ENCODE measurements at places on chromosomes 2 and 18.

- DNase-seq = no peak
Observed at GRCh38 chr18:52395146-52395852, 55.3 kb downstream of the DCC start.

DNA sequence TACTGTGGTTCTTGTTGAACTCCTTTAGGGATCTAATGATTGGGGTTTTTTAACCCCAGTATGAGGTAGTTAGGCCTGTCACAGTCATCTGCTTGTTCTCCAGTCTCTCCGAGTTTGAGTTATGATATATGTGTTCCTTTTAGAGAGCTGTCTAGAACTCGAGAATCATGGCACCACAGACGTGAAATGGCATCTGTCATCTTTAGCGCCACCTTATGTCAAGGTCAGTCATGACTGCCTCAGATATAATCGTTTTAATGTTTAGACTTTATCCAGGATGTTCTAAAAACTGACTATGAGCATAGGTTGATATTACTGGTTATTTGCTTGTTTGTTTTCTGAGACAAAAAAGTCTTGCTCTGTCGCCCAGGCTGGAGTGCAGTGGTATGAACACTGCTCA lies 112.2 kb downstream of the CEP192 start:
- no peak for DNase-seq

DNA sequence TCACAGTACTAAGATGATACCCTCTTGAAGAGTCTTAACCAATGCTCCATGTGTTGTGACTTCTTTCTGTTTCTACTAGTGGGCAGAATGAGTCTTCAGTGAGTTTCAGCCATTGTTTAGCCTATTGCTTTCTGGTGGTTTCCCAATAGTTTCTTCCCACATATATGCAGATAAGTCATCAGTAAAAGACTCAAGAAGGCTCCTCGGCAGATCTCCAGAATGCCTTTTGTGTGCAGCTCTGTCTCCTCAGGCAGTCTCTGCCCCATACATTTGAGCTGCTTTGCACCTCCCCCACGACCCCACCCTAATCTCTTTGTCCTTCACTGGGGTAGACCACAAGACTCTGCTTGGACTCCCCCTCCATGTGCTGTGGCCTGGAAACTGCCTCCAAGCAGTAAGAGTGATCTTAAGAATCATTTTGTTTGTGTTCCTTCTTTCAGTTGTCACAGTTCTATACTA lies 71.6 kb upstream of the CHRNA1 start:
- DNase-seq = no peak

DNA sequence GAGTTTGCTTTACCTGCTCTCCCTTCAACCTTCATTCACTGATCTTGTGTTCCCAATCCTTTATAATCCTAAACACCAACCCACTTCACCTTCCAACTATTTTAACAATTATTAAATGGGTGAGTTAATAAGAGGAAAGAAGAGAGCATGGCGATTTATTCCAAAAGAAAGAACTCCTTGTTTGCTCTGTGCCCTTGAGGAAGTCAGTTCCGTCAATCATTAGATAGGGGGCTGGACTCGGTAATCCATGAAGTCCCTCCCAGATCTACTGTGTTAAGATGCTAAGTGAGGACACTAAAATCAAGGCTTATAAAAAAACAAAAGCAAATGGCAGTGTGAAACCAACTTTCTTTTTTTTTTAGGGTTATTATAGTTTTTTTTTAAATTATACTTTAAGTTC lies 589.9 kb downstream of the XIRP2 start:
- no peak for DNase-seq

GRCh38 chr2:40488927-40489677 lies 37.2 kb upstream of the SLC8A1 start:
- no peak for DNase-seq

DNA sequence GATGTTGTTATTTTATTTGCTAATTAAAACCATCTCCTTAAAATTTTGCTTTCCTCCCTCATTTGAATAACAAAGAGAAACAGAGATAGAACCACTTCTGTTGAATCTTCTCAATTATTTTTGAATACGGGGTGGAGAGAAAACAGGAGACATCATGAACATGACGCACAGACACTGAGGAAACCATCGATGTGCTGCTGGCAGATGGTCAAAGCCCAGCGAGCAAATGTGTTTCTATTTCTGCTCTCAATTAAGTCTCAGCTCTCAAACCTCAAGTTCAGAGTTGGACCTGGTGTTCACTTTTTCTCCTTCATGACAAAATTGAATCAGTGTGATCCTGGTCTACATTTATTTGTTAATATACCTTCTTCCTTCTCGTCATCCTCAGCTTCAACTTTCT lies 36.1 kb upstream of the TWIST2 start:
- no peak for DNase-seq

- DNase-seq = no peak
Observed at GRCh38 chr2:102436323-102436722, 13.4 kb downstream of the IL18RAP start.

- no peak for DNase-seq
Observed at GRCh38 chr2:25824216-25824615, 54.1 kb downstream of the ASXL2 start.

DNA sequence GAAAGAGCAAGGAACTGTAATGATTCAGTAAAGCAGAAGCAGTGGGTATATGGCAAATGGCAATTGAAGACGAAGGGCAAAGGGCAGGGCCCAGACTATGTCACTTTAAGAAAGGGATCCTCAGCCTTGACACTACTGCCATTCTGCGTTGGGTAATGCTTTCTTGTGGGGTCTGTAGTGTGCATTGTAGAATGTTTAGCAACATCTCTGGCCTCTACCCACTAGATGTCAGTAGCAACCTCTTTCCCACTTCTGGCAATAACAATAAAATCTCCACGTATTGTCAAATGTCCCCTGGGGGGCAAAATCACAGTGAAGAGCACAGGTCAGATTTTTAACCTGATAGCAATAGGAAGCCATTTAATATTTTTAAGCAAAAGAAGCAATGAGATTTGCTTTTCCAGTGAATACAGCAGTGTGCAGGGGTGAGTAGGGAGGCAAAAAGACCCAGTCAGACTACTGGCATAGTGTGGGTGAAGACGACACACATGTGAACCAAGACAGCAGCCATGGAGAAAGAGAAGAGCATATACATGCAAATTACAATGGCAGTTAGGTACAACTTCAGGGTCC lies 209.5 kb downstream of the DYM start:
- DNase-seq = no peak

GRCh38 chr18:49230326-49230725 lies 230.1 kb downstream of the DYM start:
- DNase-seq = no peak

DNA sequence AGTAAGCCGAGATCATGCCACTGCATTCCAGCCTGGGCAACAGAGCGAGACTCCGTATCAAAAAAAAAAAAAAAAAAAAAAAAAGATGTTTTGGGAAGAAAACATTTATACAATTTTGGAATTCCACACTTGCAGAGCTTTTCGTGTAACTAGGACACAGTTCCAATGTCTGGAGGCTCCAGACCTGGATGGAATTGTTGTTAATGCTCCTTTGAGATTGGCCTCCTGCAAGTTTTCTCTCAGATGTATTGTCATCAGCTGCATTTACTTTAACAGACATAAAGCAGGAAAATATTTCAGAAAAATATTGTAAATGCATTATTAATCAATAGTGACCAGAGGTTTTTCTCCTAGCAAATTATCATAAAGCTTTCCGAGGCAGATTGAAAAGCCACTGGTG lies 124.1 kb downstream of the RBM43 start:
- DNase-seq = no peak

GRCh38 chr2:198059800-198060199 lies 255.4 kb downstream of the PLCL1 start:
- no peak for DNase-seq

GRCh38 chr2:82853299-82853698 lies 1605.8 kb downstream of the SUCLG1 start:
- no peak for DNase-seq

DNA sequence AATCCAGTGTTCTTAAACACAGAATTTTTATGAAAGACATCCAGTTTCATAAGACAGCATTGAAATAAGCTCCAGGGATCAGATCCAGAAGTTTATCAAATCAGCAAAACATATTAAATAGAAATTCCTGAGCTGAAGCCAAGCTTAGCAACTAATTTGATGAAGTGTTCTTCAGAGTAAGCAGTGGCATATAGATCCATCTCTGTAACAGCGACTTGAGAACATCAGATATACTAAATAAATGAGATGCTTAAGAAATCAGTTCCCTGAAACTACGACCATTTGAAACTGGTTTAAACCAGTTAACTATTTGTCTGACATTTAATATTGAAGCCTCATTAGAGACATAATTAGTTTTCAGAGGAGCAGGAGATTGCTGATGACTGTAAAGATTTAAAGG lies 34.1 kb downstream of the PPP1R1C start:
- DNase-seq = no peak

GRCh38 chr2:179335732-179336131 lies 71.1 kb upstream of the SESTD1 start:
- no peak for DNase-seq

DNA sequence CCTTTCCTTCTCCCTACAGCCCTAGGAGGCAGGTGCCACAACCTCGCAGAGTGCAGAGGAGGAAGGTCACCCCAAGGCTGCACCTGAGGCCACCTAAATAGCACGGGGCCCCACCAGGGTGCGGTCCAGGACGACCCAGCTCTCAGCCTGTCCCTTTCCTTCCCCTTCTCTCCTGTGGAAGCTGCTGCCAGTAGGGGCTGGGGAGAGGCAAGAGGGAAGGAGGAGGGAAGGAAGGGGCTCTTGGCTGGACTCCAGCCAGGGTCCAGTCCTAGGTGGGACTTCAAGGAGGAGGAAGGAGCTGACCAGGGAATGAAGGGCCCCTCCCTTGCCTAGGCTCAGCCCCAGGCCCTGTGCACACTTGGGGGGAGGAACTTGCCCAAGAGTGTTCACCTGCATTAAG lies 11.1 kb downstream of the CRACDL start:
- no peak for DNase-seq

- DNase-seq = no peak
Observed at GRCh38 chr18:68263481-68263880, 451.4 kb downstream of the TMX3 start.

DNA sequence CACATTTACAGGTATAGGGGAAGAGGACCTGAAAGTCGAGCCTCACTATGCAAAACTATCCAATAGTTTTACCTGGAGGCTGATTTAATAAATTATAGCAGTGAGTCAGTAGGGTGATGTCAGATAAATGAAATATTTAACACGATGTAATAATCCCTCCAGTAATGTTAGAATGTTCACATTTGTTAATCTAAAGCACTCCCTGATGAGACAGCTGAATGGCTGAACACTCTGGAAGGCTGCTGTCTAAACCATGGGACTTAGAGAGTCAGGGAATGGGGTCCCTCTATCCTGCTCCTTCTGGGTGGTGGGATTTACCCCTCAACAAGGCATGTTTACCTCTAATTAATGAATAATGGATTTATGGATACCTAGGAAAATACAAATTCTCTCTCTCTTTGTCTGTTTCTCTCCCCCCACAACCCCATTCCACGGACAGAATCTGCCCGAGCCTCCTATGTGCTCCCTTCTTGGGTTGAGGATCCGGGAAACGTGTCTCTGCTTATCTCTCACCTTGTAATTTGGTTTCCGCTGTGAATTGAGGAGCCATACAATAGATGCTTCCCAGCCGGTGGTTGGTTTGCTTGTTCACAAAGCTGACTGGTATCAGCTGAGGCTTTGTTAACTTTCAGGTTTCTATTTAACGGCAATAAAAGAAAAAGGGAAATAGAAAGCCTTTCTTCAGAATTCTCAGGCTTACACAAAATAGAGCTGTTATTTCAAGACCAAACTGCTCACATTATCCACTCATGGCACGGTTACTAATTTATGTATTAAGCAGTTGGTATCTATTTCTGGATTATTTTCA lies 25.9 kb downstream of the LRRC30 start:
- DNase-seq = no peak

GRCh38 chr2:239912938-239913635 lies 112.1 kb downstream of the NDUFA10 start:
- no peak for DNase-seq

- no peak for DNase-seq
Observed at GRCh38 chr2:45177870-45178269, 168.6 kb upstream of the SIX2 start.

DNA sequence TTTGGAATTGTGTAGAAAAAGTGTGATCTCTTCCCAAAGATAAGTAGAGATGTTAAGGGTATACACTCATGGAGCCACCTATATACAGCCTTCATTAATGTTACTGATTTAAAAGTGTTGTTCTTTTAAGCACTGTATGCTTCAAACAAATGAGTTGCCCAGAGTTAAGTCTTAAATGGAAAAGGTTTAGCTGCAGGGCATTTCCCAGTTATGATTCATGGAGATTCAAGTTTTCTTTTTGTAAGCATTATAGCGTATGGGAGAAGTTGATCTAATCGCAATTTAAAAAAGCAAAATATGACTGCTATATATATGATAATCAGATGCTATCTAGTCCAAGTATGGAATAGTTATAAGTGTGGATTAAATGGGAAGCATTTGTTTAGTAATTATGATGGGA lies 4.8 kb downstream of the PDK1 start:
- no peak for DNase-seq

DNA sequence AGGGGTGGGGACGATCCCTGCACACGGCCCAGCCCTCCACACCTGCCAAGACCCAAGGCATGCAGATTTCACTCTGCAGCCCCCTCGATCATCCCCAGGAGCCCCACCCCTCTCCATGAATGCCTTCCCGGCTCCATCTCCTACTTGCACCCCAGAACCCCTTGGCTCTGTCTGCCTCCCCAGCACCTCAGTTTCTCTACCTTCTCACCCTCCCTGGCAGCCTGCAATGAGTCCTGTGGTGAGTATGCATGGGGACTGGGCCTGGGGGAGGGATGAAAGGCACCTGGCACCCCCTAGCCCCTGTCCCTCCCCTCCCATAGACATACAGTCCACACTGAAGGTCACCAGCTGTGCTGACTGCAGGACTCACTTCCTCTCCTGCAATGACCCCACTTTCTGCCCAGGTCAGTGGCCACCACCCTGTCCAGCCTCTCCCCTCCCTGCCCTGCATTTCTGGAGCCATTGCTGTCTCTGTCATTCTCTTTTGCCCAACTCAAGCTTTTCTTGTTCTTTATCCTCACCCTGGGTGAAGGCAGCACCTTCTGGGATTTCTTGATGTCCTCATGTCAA lies 1.0 kb downstream of the TEX51 start:
- no peak for DNase-seq

- DNase-seq = no peak
Observed at GRCh38 chr18:67476585-67476984, 39.9 kb downstream of the DSEL start.

DNA sequence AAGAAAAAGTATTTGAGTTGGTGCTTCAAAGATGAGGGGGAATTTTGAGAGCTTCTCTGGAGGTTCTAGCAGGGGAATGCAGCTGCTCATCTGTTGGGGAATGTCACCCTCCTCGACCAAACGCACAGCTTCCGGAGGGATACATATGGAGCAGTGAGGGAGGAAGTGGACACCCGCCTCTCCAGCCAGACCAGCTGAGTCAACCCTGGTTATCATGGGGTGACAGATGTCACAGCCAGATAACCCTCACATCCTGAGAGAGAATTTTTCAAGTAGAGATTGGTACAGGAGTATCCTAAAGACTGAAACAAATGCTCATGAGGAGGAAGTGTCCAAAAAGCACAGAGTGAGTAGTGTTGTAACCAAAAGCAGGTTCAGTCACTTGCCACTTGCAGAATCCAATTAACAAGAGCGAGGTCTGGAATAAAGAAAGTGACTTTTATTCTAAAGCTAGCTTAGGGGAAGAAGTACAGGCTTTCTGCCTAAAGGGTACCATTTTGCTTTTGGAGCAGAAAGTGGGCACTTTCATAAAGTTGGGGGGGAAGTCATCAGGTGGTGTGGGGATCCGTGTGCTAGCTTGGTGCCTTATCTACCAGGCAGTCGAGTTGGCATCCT lies 395.2 kb downstream of the RAD51AP2 start:
- no peak for DNase-seq

Data from stimulated activated CD8-positive, alpha-beta memory T cell treated with anti-CD3 and anti-CD28 coated beads, Interleukin-7, amount 100 ng/mL, for 4 hours (primary cell).